ENCODE measurements at places on chromosomes 1 and 21. TPM values are rescaled to one million over a fixed set of nuclear protein-coding genes. Genes with fewer than 3 reads are reported as not detected.
A peak's percentile ranks its signal among the peaks of the same experiment; 100 is the strongest.

- H3K27ac ChIP-seq: no peak overlapping the region
- no peaks in the 10 kb centered on the region for H3K36me3 ChIP-seq
- peaks cover 11% of the 10 kb centered on the region for H3K27me3 ChIP-seq
- DNase-seq: no peak
- H3K4me3 ChIP-seq: no peak overlapping the region
Measured at GRCh38 chr1:235931171-235931738, 64.5 kb upstream of the LYST start.

- H3K27ac ChIP-seq: peak overlapping the region; percentile 54
- no peaks in the 10 kb centered on the region for H3K27me3 ChIP-seq
- DNase-seq: peak; percentile 81
- H3K4me3 ChIP-seq: no peak overlapping the region
Measured at GRCh38 chr1:115332813-115333608, 5.0 kb downstream of the NGF start.

DNA sequence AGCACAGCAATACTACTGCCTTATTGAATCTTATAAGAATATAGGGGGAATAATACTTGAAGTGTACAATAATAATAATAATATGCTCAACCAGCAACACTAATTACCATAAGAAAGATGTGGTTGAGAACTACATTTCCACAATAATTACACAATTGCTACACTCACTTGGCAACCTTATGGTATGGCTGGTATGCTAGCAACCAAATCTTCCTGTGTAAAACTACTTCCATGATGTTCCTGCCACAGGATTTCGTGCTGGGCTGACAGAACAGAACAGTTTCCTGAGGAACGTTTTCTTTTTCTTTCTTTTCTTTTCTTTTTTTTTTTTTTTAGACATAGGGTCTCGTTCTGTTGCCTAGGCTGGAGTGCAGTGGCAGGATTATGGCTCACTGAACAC is 50.6 kb downstream of the KIF26B start:
- H3K27me3 ChIP-seq: no peaks in the 10 kb centered on the region
- no peak overlapping the region for H3K27ac ChIP-seq
- H3K36me3 ChIP-seq: peaks cover 4% of the 10 kb centered on the region
- H3K4me3 ChIP-seq: no peak overlapping the region

Gene GCSAML
- total RNA-seq: not detected
